Hematopoietic multipotent progenitor cell treated with erythropoietin and hydrocortisone succinate and interleukin-3 and kit ligand, for 4 days (in vitro differentiated cells): ENCODE measurements at places on chromosomes 16 and 17.

DNA sequence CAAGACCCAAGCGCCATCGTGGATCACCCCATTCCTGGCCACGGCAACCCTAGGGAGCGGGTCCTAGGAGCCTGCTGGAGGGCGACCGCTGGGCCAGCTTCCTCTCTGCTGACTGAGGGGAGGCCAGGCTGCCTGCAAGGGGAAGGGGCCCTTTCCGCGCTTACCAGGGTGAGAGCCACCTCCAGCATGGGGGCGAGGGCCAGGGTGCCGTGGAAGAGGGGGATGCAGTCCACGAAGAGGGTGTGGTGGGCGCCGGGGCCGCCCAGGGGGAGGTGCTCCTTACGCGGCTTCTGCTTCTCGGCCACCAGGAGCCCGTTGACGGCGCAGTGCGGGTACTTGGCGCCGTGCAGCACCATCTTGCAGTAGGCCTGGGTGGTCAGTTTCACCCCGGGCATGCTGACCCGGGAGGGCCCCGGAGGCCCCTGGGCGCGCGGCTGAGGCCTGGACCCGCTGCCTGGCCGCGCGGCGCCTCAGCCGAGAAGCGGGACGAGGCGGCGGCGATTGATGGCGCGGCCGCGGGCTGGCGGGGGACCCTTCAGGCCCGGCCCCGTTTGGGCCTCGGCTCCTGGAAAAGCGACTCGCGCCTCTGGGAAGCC lies 345 bp downstream of the EMC8 start:
- DNase-seq = peak; percentile 73

GRCh38 chr17:61345061-61345460 lies 54.6 kb upstream of the TBX2 start:
- DNase-seq = no peak

- DNase-seq = no peak
These were observed 29.5 kb downstream of the METTL16 start for GRCh38 chr17:2482218-2482617.

DNA sequence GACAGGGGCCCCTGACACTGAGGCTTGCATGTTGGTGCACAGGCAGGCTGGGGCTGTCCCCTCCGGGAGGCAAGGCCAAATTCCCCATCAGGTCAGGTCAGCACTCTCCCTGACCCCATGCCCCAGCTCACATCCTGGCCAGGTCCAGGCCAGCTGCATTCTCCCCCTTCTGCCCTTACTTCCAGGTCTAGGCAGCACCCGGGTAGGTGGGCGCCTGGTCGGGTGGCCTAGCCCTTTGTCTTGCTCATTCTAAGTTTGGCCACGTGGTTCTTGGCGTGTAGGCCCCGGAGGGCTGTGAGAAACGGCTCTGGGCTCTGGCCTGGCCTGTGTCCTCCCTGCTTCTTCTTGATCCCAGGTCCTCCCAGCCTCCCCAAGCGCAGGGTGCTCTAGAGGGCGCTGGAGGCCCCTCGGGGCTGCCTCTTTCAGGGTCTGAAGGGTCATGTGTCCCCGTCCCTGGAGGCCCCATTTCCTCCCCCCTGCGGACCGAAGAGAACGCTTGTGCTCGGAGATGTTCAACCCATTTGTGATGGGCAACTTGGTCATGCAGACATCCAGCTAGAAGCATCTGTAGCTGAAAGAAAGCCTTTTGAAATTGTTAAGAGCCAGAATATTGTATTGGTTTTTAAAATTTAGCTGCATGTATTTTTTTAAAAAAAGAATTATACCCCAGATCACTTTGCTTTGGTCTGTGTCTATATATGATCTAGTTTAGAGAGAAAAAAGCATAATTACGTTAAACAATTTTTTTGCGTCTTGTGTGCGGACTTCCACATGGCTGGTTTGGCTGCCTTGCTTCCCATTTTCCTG lies 6.7 kb downstream of the BAHCC1 start:
- peak; percentile 63 for DNase-seq

DNA sequence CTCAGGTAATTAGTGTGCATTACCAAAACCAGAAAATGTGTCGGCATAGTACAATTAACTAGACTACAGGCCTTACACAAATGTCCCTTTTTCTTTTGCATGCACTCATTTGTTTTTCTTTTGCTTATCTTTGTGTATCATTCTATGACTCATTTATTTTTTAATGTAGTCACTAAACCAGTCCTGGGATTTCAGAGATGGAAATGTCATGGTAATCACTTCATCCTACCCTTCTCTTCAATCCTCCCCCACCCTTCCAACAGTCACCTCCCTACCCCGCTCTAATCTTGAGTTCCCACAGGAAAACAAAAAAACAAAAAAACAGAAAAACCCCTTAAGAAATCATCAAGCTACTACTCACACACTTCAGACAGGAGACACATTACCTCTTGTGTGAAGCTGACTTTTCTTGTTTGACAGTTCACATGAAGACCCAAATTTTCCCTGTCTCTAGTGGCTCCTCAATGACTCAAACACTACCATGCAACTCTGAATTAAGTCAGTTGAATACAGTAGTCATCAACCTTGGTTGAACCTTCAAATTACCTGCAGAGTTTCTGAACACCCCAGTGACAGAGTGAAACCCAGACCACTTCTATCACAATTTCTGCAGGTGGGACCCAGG lies 242.4 kb upstream of the SALL1 start:
- DNase-seq = no peak
